Fibroblast of skin of abdomen (primary cell): ENCODE measurements at places on chromosomes 7 and 10.

DNA sequence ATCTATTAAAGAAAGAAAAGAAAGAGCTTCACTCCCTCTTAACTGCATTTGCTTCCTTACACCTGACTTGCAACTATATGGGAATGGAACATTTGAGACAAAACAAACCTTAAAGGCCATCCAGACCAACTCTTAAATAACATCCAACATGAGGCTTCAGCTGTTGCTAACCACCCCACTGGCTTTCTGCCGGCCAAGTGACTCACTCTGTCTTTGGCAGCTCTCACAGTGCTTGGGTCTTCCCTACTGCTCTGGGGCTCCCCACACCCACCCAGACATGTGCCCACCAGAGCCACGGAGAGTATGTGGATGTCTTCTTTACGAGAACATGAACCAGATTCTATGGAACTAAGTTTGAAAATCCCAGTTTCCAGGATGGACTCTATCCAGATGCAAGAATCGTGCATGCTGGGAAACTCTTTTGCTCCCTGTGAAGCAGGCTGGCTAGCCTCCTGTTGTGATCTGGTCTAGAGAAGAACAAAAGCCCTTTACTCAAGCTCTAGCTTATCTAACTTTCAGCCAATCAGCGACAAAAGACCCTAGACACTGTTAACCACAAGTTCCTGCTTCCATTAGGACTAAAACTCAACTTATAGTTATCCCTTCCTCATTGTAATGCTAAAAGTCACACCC is 245.7 kb downstream of the TCERG1L start:
- no peak for DNase-seq

GRCh38 chr10:30073767-30074060 is 14.3 kb upstream of the JCAD start:
- no peak for DNase-seq

DNA sequence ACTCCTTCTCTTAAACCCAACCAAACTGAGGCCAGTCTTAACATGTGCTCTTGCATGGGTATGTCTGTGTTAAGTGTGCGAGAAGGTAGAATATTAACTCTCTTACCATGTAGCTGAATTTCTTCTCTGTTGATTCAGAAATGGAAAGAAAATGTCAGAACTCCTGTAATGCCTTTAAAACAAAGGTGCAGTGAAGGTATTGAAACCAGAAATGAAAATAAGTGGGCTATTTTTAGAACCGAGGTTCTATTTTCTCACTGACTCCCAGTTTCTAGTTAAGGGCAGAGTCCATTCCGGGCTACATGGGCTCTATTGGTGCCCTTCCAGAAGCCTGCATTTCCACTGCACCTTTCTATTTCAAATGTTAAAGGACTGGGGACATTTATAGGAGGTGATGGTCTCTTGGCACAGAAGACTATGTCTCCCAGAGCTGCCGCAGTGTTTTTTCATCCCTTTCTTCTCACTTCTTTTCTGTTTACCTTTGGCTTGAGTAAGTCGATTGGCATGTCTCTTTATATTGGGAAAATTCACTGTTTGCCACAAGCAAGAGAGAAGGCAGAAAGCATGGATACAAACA is 174.9 kb downstream of the LRMDA start:
- DNase-seq, result no peak

DNA sequence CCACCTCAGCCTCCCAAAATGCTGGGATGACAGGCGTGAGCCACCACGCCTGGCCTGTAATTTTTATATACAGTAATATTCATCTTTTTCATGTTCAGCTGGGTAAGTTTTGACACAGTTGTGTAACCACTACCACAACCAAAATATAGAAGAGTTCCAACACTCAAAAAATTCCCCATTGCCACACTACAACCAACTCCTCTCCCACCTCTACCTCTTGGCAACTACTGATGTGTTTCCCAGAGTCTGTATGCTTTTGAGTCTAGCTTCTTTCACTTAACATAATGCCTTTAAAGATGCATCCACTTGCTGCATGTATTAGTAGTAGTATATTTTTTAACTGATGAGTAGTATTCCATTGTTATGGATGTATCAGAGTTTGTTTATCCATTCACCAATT is 90.7 kb downstream of the SRPK2 start:
- DNase-seq, result no peak

DNA sequence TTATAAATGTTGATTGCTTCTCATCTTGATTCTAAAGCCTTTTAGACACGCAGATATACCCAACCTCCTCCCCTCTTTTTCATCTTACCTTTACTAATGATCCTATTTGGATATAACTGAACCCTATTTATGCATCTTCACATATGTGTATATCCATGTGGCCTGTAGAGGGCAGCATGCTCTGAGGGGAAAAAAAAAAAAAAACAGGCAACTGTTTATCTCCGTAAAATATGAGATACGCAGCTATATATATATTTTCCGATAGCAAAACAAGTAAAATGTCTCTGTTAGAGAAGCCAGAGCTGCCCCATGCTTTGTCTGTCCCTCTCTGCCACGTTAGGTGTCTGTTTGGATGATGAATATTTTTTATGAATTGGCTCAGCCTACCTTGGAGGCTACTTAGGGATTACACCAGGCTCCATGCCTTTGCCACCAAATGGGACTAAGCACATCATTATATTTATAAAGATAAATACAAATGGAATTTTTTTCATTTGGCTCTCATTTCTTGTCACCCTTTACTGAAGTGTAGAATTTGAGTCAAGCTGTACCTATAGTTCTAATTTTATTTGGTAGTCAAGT is 174.8 kb upstream of the FZD1 start:
- peak; percentile 54 for DNase-seq

DNA sequence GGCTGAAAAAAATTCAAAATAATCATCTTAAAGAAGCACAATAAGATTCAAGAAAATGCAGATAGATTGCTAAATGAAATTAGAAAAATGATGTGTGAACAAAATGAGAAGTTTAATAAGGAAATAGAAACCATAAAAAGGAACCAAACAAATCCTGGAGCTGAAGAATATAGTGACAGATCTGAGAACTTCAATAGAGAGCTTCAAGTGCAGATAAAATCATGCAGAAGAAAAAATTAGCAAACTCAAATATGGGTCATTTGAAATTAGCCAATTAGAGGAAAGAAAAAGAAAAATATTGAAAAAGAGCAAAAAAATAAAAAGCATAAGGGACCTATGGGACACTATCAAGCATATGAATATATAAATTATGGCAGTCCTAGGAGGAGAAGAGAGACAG is 720.1 kb downstream of the PARD3 start:
- no peak for DNase-seq

DNA sequence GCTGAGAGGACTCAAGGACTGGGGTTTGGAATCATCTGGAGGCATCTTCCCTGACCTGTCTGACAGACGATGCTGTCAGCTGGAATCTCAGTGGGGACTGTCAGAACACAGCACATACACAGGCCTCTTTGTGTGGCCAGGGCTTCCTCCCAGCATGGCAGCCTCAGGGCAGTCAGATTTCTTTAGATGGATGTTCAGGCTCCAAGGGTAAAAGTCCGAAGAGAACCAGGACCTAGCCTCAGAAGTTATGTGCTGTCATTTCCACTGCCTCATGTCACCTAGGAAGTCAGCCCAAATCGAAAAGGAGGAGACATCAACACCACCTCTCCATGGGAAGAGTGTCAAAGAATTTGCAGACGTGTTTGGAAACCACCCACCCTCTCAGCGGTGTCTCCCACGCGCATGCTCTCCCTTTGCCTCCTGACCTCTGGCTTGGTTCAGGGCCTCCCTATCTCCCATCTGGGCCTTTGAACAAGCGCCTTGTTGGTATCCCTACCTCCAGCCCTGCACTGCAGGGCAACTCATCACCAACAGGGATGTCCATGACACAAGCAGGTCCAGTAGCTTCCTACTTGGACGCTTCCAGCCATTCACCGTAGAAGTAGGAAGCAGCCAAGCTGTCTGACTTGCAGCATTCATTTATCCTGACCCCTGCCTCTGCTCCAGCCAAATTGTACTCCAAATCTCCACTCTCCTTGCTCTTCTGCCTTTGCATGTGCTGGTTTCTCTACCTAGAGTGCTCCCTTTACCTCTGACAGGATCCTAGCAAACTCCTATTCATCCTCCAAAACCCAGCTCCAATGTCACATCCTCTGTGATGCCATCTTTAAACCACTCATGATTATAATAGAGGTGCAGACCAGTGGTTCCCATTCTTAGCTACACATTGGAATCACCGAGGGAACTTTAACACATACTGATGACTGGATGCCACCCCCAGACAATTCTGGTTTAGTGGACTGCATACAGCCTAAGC is 121.6 kb downstream of the OAT start:
- no peak for DNase-seq

DNA sequence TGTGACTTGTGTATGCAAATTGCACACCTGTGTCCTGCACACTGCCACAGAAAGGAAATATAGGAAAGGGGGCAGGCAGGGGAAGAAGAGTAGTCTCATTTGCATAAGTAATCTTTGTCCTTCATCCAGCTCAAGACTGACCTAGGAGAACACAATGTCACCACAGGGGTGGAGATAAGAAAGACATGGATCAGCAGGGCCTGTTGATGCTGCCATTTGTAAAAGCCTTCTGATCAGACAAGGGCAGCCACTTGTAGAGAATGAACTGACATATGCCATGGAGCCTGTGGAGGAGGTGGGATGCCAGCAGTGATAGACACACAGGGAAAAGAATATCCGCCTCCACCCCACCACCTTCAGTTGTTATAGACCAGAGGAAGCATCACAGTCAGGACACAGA is 528.9 kb downstream of the HTR7 start:
- DNase-seq, result no peak

DNA sequence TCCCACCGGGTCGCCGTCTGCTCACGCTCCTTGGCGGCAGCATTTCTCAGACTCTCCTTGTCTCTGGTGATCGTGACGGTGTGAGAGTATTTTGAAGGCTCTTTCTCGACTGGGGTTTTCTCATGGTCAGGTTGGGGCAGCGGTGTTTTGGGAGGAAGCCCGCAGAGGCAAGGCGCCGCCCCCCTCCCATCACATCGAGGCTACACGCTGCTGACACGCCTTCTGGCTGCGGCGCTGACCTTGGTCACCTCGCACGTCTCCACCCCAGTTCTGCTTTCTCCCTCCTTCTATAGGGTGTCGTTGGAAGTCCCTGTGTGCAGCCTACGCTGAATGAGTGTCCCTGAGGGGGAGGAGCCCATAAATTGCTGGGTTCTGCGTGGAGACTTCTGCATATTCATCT is 55.2 kb downstream of the GLRX3 start:
- DNase-seq, result no peak

GRCh38 chr7:152313831-152314604 is 121.8 kb downstream of the KMT2C start:
- DNase-seq, result peak; percentile 89

GRCh38 chr10:93503075-93503474 is 6.7 kb downstream of the CEP55 start:
- DNase-seq, result no peak

DNA sequence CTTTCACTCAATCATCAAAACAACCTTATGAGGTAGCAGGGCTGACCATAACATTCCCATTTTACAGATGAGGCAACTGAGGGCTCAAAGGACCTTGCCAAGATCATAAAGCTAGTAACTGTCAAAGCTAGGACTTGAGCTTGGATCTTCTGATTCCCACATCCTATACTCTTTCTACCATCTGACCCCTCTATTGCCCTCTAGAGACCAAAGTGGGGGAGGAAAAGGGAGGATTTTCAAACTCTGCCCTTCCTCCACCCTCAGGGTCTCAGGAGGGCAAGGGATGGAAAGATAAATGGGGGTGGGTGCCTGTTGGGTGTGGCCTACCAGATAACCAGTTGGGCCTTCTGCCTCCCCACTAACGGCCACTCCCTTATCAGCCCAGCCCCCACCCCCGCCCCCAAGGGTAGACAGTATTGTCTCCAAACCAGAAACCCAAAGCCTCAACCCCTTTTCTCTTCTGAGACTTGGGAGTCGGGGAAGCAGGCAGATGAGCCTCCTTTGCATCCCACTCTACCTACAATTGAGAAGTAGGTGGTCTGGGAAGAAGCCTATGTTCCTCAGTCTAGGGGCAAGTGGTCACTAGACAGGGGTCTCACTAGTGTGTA is 7.9 kb downstream of the LDB1 start:
- DNase-seq, result no peak

- DNase-seq, result peak; percentile 32
These were observed 84.2 kb downstream of the ANK3 start for GRCh38 chr10:60305380-60305892.

DNA sequence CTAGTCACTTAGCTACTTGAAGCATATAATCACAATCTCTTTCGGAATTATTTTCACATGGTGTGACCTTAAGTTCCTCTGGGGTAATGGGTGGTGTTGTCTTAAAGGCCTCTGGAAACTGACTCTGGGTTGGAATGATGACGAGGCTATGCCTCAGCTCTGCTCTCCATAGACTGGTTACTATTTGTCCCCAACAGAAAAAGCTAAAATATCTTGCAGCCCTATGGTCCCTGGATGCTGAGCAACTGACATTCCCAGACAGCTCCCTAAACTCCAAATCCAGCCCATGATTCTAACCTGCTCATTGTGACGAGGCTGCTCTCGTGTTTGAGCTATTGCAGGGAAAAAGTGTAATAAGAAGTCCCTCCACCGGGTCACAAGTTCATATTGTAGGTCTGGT is 51.6 kb downstream of the HBP1 start:
- no peak for DNase-seq

GRCh38 chr7:95609277-95609971 is 13.1 kb upstream of the PDK4 start:
- DNase-seq, result peak; percentile 16
